ENCODE measurements at places on chromosomes 1 and 21.

- DNase-seq = no peak
Measured at GRCh38 chr1:160277330-160277729, 7.6 kb downstream of the PEX19 start.

- no peak for DNase-seq
Measured at GRCh38 chr1:67624680-67625079, 60.3 kb upstream of the GADD45A start.

DNA sequence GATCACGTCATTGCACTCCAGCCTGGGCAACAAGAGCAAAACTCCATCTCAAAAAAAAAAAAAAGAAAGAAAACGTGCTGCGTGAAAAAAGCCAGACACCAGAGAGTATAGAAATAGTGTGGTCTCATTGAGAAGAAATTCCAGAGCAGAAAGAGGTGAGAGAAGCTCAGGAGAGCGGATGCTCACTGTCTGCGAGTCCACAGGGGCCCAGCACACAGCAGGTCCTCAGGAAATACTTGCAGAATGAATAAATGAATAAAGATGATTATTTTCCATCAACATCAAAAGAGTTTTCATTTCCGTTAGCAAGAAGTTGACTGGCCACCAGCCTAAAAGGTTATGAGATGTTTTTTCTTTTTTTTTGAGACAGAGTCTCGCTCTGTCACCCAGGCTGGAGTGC is 14.4 kb downstream of the CASP9 start:
- DNase-seq = no peak

DNA sequence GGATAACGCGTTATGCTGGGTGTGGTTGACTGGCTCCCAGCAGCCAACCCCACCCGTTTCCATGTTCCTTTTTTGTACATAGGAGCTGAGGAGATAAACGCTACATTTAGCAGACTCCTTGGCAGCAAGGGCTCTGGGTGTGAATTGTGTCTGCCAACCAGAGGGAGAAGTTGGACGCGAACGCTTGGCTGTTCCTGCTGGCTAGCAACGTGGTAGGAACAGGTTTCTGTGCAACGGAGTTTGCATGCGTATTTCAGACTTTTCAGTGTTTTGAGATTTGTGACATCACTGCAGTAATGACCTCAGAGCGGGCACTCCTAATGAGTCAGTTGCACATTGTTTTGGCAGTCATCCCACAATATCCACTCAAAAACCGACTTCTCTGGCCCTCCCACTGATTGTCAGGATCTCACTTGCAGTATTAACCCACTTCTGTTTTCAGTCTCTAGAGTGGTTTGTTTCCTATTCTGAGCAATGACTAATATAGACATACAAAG is 98.7 kb upstream of the RGS1 start:
- no peak for DNase-seq

DNA sequence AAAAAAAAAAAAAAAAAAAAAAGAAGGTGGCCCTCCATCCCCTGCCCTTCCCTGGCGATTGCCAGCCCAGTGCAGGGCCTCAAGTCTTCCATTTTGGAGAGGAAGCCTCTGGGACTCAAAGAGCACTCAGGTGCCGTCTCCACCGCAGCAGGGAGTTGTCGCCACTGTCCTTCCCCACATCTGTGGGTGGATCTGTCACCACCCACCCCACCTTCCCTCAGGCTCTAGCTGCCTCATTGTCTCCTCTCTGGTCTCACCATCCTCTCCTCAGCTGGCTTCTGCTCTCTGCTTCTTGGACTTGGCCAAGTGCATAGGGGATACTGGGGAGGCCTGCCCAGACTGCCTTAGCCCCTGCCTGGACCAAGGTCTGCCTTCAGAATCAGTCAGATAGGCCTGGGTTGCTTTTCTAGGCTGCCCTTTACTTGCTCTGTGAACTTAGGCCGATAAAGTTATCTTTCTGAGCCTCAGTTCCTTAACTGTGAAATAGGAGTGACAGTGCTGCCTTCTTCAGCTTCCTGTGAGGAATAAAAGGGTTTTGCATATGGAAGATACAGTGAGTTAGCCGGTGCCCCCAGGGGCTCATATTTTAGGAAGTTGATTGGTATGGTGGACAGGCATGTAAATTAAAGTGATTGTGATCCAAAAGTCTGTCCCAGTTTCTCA is 15.8 kb downstream of the RCC1 start:
- no peak for DNase-seq

DNA sequence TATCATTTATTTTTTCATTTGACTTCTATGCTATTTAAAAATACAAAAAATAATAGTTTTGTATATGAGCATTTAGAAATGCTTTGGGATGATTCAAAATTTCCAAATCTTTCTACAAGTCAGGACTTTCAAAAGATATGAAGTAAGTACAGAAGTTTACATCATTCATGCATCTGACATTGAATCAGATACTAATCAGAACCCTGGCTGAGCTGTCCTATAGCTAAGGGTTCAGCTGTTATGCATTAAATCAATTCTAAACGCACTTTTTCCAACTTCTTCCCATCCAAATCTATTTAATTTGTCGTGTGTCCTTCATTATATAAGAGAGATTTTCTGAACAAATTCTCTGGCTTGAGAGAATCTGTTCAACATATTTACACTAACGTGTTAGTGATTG is 779.4 kb downstream of the LTN1 start:
- DNase-seq = no peak

DNA sequence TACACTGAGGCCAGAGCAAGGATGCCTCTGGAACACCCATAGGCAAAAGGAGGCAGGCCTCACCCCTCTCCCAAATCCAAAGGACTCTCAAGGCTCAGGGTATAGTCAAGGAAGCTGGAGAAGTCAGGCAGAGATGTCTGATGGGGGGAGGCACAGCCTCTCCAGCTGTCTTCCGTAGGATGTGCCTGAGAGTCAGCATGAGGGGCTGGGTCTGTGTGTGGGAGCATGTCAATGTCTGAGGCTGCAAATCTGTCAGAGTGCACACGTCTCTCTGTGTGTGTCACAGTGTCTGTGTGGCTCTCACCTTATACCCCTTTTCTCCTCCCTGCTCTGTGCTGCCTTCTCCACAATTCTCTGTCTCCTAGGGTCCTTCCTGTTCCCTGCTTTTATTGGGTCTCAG is 4.0 kb downstream of the HPCAL4 start:
- DNase-seq = no peak

GRCh38 chr1:96980448-96980847 is 258.9 kb downstream of the PTBP2 start:
- no peak for DNase-seq

GRCh38 chr1:112359961-112360767 is 35.9 kb upstream of the CTTNBP2NL start:
- no peak for DNase-seq

DNA sequence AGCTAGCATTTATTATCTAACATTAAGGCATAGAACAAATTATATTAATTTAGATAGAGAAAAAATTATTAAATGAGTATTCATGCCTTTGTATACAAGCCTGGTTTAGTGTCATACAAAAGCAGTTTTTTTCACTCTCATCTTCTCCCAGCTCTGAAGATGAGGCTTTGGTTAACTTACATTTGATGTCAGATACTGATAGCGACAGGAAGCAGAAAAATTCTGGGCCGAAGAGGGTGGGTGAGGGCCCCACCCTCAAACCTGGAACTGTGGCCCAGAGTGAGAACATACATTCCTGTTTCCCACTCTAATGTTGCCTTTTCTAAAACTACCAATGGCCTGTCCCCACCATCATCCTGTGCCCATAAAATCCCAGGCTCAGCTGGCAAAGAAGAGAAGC is 15.0 kb downstream of the OR2T1 start:
- DNase-seq = no peak

DNA sequence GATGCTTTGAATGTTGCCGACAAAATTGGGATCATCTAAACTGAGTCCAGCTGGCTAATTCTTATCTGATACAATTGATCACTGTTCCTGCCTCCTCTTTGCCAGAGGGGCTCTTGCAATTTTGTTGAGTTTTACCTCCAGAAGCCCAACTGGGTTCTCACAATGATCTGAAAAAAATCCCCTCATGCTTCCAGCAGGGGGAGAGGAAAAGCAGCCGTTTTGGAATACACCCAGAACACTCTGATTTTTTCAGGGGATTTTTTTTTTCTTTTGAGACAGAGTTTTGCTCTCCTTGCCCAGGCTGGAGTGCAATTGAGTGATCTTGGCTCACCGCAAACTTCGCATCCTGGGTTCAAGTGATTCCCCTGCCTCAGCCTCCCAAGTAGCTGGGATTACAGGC is 13.9 kb upstream of the RERE start:
- no peak for DNase-seq

GRCh38 chr1:202938287-202938925 is 11.4 kb upstream of the KLHL12 start:
- DNase-seq = no peak

DNA sequence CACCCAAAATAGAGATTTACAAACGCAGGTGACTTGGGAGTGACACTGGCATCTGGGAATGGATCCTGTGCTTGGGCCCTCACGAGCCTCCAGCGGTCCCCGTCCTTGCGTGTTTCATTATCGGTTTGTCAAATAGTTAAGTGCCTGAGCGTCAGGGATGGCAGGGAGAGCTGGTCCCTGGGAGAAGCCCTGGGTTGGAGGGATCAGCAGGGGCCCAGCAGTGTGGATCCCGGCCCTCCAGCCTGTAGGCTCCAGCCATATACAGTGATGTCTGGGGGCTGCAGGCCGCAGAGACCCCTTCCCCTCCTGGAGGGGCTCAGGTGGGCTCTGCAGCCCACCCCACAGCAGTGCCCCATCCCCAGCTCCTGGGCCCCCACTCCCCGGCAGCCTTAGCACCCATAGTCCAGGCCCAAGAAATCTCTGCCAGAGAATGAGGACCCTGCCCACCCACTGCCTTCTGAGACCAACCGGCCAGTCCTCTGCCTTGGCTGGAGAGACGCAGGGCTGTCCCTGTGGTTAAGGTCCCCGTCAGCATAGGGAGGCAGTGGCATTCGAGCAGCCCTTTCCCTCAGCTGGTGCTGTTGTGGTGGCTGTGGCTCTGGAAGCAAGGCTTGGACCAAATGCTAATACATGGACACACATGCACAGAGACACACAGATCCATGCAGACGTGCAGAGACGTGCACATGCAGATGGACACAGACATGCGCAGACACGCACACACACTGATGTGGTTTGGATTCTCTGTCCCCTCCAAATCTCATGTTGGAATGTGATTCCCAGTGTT is 2.4 kb upstream of the SLC19A1 start:
- DNase-seq = no peak

- no peak for DNase-seq
Measured at GRCh38 chr1:240912821-240913220, 300.9 kb upstream of the GREM2 start.

GRCh38 chr21:14448784-14449183 is 65.8 kb upstream of the HSPA13 start:
- no peak for DNase-seq

DNA sequence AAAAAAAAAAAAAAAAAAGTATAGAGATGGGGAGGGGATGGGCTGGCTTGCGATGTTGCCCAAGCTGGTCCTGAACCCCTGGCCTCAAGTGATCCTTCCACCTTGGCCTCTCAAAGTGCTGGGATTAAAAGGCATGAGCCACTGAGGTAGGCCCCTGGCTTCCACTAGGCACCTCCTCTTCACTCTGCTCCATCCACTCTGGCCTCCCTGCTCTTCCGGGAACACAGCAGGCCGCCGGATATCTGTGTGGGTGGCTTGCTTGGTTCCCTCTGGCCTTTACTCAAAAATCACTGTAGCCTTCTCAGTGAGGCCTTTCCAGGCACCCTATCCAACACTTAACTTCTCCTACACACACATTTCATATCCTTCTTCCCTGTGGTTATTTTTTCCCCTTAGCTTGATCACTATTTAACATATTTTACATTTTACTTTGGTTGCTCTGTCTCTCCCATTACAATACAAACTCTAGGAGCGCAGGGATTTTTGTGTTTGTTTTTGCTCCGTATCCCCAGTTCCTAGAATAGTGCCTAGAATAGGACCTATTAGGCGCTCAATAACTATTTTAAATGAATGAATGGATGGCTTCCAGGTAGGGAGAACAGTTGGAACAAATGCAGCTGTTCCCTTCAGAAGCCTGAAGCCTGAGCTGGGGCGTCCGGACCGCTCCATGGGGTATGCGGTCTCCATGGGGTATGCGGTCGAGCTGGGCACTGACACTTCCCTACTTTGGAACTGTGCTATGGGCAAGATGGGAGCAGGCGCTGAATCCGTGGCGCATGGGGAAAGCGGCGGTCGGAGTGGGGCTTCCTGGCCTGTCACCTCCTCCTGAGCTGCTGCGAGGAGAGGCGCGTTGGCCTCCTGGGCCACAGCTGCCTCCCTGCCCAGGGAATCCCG is 46.7 kb downstream of the H3-3A start:
- DNase-seq = no peak

- no peak for DNase-seq
Measured at GRCh38 chr1:78492386-78492950, 1.7 kb downstream of the PTGFR start.

Measured in nephron progenitor cell (in vitro differentiated cells).